Endothelial cell of umbilical vein (primary cell): ENCODE measurements at places on chromosomes 7 and 10. TPM values are rescaled to one million over a fixed set of nuclear protein-coding genes. Genes with fewer than 3 reads are reported as not detected.

The PVRIG gene
- total RNA-seq, result 0.80 TPM in 1 of 2 replicates, not detected in the other

The ATP5MK gene
- 369 and 407 TPM in 2 replicates for total RNA-seq

The CHAT gene
- not detected in 2 replicates for total RNA-seq

The IFIT1B gene
- not detected in 2 replicates for total RNA-seq

The SVOPL gene
- total RNA-seq, result not detected in 2 replicates

The MUC3A gene
- not detected in 2 replicates for total RNA-seq
